ENCODE measurements at places on chromosomes 1 and 21. TPM values are rescaled to one million over a fixed set of nuclear protein-coding genes. Genes with fewer than 3 reads are reported as not detected.

DNA sequence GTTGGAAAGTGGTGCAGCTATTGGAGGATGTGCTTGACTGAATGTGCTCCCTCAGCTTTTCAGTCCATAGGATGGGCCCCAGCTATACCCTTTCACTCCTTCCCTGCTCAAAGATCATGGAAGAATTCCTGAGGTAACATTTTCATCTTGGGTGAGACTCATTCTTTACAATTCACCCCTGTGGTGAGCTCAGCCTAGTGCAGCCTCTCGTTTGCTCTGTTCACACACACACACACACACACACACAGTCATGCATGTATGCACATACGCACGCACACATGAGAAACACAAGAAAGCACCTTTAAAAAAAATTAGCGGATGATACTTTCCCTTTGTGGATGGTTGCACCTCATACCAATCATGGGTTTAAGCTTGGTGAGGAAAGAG, 25.8 kb downstream of the CCN1 start:
- no peaks in the 10 kb centered on the region for H3K36me3 ChIP-seq
- no peaks in the 10 kb centered on the region for H3K4me1 ChIP-seq
- no peak overlapping the region for H3K4me3 ChIP-seq
- H3K27me3 ChIP-seq = peaks cover 2% of the 10 kb centered on the region
- no peak overlapping the region for H3K27ac ChIP-seq

GRCh38 chr1:110975265-110975664, 11.5 kb upstream of the LRIF1 start:
- no peak overlapping the region for H3K27ac ChIP-seq
- H3K27me3 ChIP-seq = peaks cover 50% of the 10 kb centered on the region
- H3K4me1 ChIP-seq = no peaks in the 10 kb centered on the region
- H3K4me3 ChIP-seq = no peak overlapping the region

GRCh38 chr1:180119837-180120236, 34.8 kb upstream of the QSOX1 start:
- H3K27ac ChIP-seq = no peak overlapping the region
- H3K27me3 ChIP-seq = no peaks in the 10 kb centered on the region
- no peaks in the 10 kb centered on the region for H3K4me1 ChIP-seq
- no peak for DNase-seq
- no peak overlapping the region for H3K4me3 ChIP-seq
- no peaks in the 10 kb centered on the region for H3K36me3 ChIP-seq

DNA sequence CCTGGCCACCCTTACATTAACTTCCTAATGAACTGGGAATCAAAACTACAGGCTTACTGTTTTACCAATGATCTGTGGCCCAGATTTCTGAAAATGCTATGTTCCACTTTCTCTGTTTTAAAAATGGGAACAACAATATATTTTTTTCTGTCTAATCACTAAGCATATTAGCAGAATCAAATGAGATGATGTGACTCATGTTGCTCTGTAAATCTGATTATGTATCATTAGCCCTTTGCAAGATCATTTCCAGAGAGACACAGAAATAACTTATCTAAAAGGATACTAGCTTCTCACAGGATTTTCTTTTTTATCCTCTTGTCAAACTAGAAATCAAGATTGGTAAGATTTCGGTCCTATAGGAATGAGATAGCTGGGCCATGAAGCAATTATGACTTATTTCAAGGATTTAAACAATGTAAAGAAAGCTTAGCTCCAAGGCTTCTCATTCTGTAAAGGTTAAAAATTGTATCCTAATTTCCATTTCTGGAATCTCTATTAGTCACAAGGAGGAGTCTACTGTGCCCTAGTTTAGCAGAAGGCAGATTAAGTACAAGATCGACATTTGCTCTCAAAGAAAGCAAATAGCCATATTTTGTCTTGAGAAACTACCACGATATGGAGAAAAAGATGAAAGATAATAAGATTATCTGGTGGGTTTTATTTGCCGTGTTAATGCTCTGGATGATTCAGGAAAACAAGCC, 32.4 kb upstream of the CAMSAP2 start:
- H3K4me3 ChIP-seq = no peak overlapping the region
- no peak overlapping the region for H3K27ac ChIP-seq
- H3K27me3 ChIP-seq = peaks cover 3% of the 10 kb centered on the region
- no peaks in the 10 kb centered on the region for H3K36me3 ChIP-seq
- DNase-seq = no peak

DNA sequence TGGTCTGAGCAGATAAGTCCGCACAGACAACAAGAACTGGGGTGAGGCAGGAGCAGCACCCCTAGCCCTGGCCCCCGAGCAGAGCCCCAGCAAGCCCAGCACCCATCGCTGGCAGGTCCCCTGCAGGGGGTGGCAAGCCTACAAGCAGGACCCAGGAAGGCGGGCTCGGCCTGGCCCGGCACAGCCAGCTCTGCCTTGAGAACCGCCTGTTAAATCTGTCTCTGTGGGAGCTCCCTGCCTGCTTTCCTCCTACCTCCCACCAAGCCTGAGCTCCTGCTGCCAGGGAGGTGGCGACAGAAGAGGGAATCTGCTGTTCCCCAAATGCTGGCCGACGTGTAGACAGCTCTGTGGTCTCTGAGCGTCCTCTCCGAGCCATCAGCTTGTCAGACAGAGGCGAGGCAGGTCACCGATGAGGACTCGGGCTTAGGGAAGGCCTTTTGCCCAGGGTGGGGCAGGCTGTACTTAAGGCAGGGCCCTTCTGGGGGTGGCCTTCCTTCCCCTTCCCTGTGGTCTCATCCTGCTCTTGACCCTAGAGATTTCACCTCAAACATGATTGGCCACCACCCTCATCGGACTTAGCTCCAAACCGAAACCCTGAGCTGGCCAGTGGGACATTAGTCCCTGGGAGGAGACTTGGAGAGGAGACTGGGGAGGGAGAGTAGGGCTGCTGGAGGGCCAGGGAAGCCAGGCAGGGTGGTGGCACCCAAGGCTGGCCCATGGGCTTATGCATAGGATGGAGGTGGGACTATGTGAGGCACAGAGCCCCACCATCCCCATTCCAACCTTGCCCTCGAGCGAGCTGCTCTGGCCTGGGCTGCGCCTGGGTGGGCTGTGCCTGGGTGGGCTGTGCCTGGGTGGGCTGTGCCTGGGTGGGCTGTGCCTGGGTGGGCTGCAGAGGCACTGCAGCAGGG, 7.7 kb downstream of the SELENON start:
- no peak overlapping the region for H3K4me3 ChIP-seq
- peaks cover 5% of the 10 kb centered on the region for H3K4me1 ChIP-seq
- no peak for DNase-seq
- no peaks in the 10 kb centered on the region for H3K36me3 ChIP-seq
- no peaks in the 10 kb centered on the region for H3K27me3 ChIP-seq
- H3K27ac ChIP-seq = no peak overlapping the region

DNA sequence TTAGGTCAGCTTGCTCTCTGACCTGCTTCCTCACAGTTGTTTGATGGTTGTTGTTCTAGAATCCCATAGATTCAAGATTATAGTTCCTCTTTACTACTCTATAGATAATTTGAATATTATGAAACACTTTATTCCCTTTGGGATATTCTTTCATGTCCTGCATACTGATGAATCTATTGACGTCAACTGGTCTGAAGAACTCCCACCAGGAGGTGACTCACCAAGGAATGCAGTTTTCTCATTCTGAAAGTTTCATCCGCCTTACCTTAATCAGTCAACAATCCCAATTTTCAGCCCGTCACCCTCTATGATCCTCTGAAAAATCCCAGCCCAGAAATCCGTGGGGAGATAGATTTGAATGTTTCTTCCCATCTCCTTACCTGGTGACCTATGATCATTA, 834.1 kb upstream of the PRMT6 start:
- H3K27ac ChIP-seq = no peak overlapping the region
- no peaks in the 10 kb centered on the region for H3K36me3 ChIP-seq
- no peak overlapping the region for H3K4me3 ChIP-seq
- no peaks in the 10 kb centered on the region for H3K4me1 ChIP-seq
- no peak for DNase-seq
- no peaks in the 10 kb centered on the region for H3K27me3 ChIP-seq

AJAP1 gene
- total RNA-seq = not detected

DNA sequence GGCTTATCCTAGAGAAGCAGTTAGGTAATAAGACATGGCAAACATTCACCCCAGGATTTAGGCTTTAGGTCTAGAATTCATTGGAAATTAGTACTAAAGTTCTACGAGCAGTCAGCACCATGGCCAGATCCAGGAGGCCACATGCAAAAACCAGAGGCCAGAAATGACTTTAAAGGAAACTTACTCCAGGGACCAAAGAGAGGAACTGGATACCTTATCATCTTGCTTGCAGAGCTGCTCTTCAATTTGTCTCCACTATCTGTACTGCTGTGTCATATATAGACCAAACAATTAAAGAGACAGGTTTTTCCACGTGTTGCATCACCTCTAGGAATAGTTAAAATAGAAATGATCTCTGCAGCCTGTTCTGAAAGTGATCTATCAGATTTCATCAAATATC, 127.8 kb downstream of the LMX1A start:
- H3K27ac ChIP-seq = no peak overlapping the region
- H3K4me1 ChIP-seq = no peaks in the 10 kb centered on the region
- H3K27me3 ChIP-seq = peaks cover 26% of the 10 kb centered on the region
- no peak for DNase-seq
- no peaks in the 10 kb centered on the region for H3K36me3 ChIP-seq

DNA sequence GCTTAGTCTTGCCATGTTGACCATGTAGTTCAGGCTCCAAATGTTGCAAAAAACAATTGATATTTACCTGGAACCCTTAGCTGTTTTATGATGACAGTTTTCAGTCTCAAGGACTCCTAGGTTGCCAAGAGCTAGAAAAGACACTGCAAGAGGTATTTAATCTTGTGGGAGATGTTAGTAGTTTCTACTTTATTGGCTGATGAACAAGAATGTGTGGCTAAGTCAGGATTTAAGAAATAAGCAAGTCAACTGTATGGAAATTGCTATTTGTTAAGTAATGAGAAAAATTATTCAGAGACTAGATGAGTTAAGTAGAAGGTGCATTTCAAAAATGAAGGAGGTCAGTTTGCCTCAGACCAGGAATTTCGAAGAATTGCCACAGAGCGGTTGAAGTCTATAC, 639.7 kb upstream of the USP24 start:
- H3K27ac ChIP-seq = no peak overlapping the region
- H3K4me1 ChIP-seq = no peaks in the 10 kb centered on the region
- H3K27me3 ChIP-seq = peaks cover 12% of the 10 kb centered on the region
- H3K4me3 ChIP-seq = no peak overlapping the region
- H3K36me3 ChIP-seq = no peaks in the 10 kb centered on the region

DNA sequence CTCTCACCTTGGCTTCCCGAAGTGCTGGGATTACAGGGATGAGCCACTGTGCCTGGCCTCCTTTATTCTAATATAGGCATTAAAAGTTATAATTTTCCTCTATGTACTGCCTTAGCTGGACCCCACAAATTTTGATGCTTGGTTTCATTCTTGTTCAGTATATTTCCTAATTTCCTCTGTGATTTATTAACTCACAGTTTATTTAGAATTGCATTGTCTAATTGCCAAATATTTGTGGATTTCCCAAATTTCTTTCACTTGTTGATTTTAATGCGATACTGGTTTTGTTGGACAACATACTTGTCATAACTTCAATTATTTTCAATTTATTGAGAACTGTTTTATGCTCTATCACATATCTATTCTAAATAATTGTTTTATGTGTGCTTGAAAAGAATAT, 366.0 kb downstream of the OMA1 start:
- H3K27ac ChIP-seq = no peak overlapping the region
- H3K36me3 ChIP-seq = peaks cover 6% of the 10 kb centered on the region
- no peak for DNase-seq
- H3K27me3 ChIP-seq = peaks cover 15% of the 10 kb centered on the region

SLC44A5 gene
- total RNA-seq = 0.14 TPM

GRCh38 chr1:12397462-12398450, 167.9 kb downstream of the VPS13D start:
- no peaks in the 10 kb centered on the region for H3K27me3 ChIP-seq
- H3K4me1 ChIP-seq = peaks cover 15% of the 10 kb centered on the region
- H3K27ac ChIP-seq = peak overlapping the region; percentile 9

NCF2 gene
- 20.5 TPM for total RNA-seq

CHI3L1 gene
- total RNA-seq = 1.6 TPM

- peaks cover 18% of the 10 kb centered on the region for H3K27me3 ChIP-seq
- no peak overlapping the region for H3K4me3 ChIP-seq
- H3K4me1 ChIP-seq = no peaks in the 10 kb centered on the region
- no peak overlapping the region for H3K27ac ChIP-seq
- no peak for DNase-seq
- no peaks in the 10 kb centered on the region for H3K36me3 ChIP-seq
Measured at GRCh38 chr1:18740617-18741016, 110.0 kb downstream of the PAX7 start.

DNA sequence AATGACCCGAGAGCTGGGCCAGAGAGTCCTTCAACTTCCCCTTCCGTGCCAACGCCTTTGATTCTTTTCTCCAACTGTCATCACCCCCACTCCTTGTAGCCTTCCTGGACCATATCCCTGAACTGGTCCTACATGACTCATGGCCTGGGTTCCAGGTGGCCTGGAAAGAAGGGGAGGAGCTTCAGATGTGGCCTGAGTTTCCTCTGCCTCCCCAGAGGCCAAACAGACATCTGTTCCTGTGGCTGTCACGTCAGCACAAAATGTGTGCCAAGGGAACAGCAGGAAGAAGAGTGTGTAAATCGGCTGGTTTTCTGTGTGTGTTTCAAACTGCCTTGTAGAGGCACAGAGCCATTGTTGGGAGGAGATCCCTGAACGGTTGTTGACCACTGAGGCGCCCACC, 24.9 kb upstream of the KIRREL1 start:
- H3K4me3 ChIP-seq = no peak overlapping the region
- no peak for DNase-seq
- no peaks in the 10 kb centered on the region for H3K4me1 ChIP-seq
- H3K27me3 ChIP-seq = peaks cover 20% of the 10 kb centered on the region
- no peaks in the 10 kb centered on the region for H3K36me3 ChIP-seq
